Stimulated activated naive CD8-positive, alpha-beta T cell treated with anti-CD3 and anti-CD28 coated beads, Interleukin-15, Interleukin-2, amounts not matched to agents 100 U/mL and 50 U/mL, for 24 hours (primary cell): ENCODE measurements at places on chromosomes 6 and 20.

DNA sequence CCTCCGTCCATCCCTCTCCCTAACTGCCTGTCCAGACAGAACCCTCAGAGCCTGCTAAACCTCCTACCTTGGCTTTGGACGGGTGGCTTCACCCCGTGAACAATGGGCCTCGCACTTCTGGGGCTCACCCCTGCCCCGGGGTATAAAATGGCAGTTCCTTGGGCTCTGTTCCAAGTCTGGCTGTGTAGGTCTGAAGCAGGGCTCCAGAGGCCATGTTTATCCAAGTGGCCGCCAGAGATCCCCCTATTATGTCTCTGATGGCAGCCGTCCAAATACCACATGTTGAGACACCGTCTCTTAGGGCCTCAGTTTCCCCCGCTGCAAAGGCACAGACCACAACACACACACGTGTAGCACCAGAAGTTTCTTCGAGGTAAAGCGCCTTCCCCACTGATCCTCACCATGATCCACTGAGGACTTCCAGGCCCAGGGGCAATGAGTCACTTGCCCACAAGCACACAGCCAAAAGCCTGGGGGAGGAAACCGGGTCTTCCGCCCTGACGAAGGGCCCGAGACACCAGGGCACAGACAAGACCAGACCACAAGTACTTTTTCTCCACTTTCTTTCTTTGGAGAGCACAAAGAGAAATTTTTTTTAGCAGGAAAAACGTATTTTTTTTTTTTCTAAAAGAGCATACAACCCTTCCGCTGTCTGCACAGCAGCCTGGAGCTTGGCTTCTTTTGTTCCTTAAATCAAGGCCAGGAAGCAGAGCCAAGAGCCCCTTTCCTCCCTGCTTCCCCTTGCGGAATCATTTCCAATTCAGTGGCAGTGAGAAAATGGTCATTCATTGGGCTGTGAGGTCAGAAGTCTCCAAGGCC is 11.8 kb downstream of the CPNE5 start:
- DNase-seq = peak; percentile 35

DNA sequence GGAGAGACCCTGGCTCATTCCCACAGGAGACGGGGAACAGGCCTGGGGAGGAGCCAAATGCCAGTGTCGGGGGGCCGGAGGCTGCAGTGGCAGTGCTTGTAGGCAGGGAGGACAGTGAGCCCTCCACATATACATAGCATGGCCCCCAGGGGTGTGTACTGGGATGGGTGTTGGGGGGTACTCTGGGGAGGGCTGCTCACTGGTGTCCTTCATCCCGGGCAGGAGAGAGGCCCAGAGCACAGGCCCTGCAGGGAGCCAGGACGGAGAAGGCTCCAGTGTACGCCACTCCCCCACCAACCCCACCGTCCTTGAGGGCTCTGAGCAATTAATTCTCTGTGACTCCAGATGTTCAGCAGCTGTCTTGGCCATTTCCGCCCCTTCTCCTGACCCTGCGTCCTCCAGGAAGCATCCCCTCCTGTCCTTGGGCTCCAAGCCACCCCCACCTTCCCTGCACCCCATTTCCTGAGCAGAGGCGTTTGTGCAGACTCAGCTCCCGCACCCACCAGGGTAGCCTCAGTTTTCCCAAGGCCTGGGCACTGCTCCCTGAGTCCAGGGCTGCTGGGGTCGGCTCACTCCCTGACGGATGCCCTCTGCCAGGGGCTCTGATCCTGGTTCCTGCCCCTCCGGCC is 3.4 kb upstream of the ABHD16B start:
- DNase-seq = no peak

DNA sequence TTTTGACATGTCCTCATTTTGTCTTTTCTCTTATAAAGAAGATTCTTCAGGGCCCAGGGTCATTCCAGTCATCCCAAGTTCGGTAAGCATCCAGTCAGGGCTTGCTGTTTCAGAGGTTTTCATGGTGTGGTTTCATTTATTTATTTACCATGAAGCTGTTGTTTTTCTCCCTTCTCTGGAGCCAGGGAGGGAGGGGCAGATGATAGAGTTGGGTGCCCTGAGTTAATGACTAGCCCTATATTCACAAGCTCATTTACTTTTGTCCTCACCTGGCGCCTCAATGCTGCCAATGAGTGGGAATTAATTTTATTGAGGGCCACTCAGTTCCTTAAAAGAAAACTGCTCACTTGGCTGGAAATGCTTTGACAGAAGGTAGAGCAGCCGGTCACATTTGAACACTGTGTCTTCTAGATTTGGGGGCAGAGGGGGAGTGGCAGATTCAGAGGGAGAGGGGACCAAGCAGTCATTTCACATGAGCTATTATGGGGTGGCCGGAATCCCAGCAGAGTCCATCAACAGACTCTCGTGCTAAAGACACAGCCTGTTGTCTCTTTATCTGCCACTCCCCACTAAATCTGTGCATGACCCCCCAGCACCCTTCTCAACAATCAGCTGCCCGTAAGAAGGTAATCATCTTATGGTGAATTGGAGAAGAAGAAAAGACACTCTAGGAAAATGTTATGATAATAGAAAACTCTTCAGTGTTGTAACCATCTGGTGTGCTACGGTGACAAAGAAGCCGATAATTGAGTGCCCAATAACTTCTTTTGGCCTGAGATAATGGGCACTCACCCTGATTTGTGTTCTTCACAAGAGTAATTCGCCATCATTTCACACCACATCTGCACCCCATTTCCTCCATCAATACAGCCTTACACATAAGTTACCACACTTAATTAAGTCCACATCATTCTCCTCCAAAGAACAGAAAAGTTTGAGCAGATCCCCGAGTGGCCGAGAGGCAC is 573.5 kb upstream of the JAG1 start:
- DNase-seq = no peak

DNA sequence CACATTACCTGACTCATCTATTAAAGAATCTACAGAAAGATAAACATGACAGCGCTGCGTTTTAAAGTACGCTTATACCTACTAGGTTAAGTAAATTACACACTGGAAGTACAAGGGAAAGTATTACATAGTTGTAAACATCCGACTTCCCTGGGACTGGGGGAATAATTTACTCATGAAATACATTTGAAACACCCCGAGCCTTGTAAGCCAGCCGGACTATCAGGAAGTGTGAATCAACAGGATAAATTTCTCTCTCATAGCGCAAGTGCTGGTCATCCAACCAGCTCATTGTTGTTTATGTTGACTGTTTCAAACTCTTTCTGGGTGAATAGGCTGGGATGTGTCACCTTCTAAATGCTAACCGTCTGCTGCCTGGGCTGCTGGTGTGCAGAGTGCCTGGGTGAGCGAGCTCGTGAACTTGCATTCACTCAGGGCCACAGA is 4.9 kb downstream of the BMP6 start:
- no peak for DNase-seq

DNA sequence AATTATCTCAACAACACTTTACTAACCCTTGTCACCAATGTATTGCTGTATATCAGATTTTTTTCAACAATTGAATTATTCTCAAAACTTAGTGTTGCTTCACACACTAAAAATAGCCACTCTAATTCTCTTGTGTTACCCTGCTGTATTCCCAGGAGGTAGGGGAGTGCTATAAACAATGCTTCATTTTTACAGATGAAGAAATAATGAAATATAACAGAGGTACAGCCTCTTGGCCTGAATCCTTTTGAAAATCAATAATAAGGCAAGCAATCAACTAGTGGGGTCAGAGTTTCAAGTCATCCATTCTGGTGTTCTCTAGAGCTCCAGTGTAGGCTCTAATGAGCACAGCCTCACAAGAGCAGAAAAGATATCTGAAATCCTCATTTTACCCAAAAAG is 10.9 kb downstream of the HIVEP2 start:
- DNase-seq = no peak

DNA sequence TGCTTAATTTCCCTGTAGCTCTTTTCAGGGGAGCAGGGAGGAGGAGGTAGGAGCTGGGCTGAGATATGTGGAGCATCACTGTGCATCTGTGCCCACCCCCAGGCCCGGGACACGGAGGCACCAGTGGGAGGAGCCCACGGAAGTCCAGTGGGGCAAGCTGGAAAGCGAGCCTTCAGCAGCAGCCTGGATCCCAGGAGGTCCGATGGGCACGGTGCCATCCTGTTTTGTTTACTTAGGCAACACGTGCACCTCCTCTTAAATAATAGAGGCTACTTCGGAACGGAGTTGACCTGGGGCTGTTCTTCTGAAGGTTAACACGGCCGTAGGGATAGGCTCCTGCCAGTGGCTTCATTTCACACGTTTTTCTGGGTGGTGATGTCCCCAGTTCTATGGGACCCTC is 51.6 kb downstream of the CDH4 start:
- no peak for DNase-seq

DNA sequence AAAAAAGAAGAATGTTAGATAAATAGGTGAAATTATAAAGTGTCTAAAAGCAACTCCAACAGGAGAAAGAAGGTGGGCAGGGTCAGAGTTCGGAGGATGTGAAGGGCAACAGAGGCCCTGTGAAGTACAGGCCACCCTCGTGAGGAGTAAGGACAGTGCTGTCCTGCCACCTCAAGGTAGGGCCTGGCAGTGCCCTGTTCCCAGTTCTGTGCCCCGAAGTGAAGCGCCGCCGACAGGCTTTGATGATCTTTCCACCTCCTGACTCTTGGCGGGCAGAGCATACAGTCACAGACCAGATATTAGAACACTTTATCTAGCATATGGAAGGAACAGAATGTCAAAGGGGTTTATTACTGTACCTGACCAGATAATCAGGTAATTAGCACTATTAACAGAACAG is 75.8 kb downstream of the GJA10 start:
- DNase-seq = no peak

DNA sequence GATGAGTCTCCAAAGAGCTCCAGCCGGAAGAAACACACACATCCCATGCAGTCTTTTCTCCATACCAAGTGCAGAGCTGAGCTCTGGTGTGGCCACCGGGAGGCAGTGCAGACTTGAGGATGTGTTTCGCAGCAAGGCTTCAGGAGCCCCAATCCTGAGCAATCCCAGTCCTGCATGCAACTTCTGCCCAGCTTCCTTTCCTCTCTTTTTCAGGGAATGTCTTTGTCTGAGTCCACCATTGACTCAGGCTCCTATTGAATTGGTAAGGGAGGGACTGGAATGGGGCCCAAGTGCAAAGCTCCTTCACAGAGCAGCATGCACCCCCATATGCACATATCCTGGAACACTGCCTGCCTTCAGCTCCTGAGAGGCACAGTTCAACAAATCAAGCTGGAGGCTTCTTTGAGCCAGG is 50.5 kb upstream of the ASIP start:
- peak; percentile 42 for DNase-seq

DNA sequence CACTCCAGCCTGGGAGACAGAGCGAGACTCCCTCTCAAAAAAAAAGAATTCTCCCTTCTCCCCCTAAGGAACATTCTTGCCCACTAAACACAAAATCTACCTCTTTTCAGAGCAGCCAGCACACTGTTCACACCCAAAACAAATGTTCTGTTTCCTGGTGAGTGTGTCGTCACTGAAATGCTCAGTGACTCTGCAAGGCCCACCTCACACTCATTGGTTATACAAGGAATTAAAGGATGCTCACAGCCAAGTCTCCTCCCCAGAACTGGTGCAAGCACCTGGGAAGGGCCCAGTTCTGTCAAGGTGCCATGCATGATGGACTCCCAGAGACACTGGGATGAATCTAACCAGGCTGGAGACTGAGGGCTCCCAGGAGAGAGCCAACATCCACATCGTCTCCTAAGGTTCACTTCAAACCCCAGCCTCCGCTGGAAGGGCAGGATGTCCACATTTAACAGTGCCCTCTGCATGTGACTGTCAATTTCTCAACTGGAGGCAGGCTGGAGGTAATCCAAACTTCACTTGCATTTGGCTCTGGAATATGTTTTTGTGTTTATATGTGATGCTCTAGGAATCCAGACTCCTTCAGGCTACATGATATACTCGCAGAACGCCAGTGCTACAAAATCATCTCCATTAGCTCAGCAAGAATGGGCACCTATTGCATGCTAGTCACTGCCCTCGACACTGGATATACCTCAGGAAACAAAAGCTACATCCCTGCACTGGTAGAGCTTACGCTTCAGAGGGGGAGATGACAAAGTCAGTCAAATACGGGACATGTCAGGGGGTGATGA is 7.1 kb downstream of the RRBP1 start:
- no peak for DNase-seq

DNA sequence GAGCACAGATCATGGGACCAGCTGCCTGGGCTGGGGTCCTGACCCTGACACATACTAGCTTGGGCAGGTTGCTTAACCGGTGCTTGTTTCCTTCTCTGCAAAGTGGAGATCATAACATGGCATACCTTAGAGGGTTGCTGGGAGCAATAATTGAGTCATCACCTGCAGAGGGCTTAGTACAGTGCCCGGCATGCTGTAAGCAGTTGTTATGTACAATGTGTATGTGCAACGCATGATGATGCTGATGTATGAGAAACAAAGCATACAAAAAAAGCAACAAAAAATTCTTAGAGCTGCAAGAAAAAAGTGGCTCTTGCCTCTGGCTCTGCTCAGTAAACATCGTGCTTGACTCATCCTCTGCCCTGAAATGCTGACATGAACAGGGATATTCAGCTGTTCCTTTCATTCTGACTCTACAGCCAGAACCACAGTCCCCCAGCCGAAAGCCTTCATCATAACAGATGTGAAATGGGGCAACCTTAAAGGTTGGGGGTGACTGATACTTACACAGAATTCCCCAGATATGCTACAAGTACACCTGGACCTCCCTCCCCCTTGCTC is 91.7 kb downstream of the CLIC5 start:
- peak; percentile 59 for DNase-seq

DNA sequence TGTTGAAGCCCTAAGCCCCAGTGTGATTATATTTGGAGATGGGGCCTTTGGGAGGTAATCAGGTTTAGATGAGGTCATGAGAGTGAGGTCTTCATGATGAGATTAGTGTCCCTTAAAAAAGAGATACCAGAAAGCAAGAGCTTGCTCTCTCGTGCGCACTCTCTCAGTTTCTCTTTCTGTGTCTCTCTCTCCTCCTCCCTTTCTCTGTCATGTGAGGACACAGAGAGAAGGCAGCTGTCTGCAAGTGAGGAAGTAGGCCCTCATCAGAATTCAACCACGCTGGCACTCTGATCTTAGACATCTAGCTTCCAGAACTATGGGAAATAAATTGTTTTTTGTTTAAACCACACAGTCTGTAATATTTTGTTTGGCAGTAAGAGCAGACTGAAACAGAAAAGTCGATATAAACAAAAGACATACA is 180.5 kb downstream of the IBTK start:
- DNase-seq = no peak

GRCh38 chr6:4965562-4966389 is 38.1 kb downstream of the RPP40 start:
- no peak for DNase-seq

GRCh38 chr6:21383450-21384085 is 210.0 kb upstream of the SOX4 start:
- DNase-seq = no peak
